ENCODE measurements at places on chromosomes 12 and 14.

DNA sequence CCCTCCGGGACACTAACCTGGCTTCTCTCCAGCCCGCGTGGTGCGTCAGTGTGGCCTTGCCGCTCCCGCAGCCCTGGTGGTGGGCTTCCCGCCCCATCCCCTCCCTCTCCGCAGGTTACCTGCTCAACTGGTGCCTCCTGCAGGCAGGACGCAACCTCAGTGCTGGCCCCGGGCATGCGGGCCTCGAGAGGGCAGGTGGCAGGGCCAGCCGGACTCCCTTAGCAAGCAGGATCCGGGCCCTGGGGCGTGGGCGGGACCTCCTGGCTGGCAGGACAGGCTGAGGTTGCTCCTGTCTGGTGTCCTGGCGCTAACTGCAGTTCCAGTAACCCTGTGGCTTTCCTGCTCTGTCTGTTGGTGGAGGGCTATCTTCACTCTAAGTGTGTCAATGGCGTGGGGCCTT, 8.6 kb upstream of the ADSS1 start:
- no peak for DNase-seq

DNA sequence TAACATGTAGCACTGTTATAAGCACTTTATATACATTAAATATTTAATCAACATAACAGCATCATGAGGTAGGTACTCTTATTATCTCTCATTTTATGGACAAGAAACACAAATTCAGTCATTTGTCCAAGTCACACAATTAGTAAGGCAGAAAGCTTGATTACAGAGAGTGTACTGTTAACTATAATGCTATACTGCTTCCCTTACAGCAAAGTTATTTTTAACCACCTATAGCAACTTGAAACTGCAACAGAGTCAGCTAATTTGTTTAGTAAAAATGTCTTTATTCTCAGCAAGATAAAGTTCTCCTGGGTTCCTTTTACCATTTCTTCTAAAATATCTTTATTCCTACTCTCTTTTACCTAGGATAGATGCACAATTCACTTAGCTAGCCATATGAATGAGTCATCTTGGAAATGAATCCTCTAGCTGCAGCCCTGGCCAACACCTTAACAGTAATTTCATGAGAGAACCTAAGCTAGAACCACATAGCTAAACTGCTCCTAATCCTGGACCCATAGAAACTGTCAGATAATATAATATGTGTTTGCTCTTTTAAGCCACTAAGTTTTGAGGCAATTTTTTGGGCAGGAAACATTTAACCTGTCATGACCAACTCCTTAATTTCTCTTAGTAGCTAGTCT, 90.2 kb upstream of the HECTD1 start:
- no peak for DNase-seq

DNA sequence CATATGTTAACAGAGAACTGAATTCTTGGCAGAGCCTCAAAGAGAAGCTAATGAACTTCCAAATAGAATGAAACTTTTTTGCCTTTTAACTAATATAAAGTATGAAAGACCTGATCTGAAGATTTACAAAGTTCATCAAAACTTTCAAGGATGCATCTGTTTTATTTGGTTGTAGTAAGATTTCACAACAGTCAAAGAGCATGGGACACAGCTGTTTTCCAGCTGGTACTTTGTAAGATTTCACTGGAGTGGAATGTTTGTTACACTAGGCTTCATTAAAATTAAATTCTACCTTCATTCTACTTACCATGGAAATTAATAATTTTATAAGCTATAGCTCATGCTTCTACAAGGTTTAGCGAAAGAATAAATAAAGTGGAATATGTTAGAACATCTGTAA, 351.2 kb downstream of the SLC6A15 start:
- no peak for DNase-seq

- no peak for DNase-seq
These were observed 46.1 kb upstream of the PTPRO start for GRCh38 chr12:15276088-15276698.

DNA sequence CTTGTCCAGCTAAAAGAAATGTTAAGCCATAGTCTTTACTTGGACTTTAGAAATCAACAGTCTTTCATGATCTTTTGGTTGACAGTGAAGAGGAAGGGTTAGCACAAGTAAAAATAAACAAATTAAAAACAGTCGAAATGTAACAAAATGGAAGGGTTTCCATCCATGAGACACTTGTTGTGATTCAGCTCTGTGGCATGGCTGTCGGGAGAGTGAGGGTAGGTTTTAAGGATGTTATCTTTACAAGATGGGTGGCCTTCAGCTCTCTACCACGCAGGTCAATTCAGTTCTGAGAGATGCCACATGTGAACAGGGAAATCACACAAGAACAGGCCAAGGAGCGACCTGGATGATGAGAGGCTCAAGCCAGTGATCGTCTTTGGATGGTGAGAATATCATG, 180.2 kb downstream of the PPM1H start:
- DNase-seq = no peak

DNA sequence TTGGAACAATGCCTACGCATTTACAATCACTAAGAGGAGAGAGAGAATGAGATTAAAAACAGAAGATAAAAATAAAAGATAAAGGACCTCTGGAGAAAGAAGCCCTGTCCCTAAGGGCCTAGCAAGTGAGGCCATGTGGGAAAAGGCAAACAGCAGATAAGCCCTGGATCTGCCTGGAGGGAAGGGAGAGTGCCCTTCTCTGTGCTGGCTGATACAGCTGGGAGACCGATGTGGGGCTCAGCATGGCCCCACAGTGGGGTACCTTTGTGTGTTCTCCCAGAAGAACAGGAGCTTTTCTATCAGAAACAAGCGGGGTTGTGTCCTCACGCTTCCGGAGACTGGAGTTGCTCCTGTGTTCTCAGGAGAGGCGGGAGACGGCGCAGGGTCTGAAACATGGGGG, 59.9 kb downstream of the TMCC3 start:
- DNase-seq = no peak

- DNase-seq = peak; percentile 77
These were observed 2.7 kb downstream of the ACTN1 start for GRCh38 chr14:68976160-68977067.

GRCh38 chr12:82757656-82758055, 71.0 kb downstream of the TMTC2 start:
- no peak for DNase-seq

- no peak for DNase-seq
These were observed 850.2 kb upstream of the TMEM132C start for GRCh38 chr12:127416796-127417195.

GRCh38 chr12:48423171-48423570, 49.2 kb upstream of the ANP32D start:
- DNase-seq = no peak

- no peak for DNase-seq
These were observed 38.0 kb upstream of the FOXN3 start for GRCh38 chr14:89454996-89455395.

- DNase-seq = no peak
These were observed 251.5 kb upstream of the LMO3 start for GRCh38 chr12:16857456-16857923.

- no peak for DNase-seq
These were observed 7.3 kb upstream of the FRMD6 start for GRCh38 chr14:51644217-51644933.

GRCh38 chr12:2256915-2257314, 204.1 kb downstream of the CACNA1C start:
- DNase-seq = no peak

All from Right ventricle myocardium inferior (tissue), 1 donor.